Progenitor cell of endocrine pancreas (in vitro differentiated cells): ENCODE measurements at places on chromosomes 12 and 14.

DNA sequence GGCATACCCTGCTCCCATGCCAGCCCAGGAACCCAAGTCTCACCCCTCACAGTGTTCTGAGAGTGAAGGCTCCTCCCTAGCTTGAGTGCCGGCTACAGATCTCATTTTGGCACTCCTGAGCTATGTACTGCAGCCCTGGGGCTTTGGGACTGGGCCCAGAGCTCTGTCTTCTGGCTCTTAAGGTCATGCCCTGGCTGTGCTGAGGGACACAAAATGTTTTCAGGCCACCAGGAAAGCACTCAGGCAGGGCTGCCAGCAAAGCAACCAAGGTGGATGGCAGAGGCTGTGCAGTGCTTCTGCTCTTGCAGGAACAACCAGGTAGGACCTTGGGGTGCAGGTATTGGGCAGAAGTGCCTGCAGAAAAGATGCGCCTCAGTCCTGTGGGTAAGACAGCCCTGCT is 564.0 kb downstream of the SLC6A15 start:
- no peak for DNase-seq

- DNase-seq, result no peak
These were observed 220 bp upstream of the KRT83 start for GRCh38 chr12:52321418-52321817.

DNA sequence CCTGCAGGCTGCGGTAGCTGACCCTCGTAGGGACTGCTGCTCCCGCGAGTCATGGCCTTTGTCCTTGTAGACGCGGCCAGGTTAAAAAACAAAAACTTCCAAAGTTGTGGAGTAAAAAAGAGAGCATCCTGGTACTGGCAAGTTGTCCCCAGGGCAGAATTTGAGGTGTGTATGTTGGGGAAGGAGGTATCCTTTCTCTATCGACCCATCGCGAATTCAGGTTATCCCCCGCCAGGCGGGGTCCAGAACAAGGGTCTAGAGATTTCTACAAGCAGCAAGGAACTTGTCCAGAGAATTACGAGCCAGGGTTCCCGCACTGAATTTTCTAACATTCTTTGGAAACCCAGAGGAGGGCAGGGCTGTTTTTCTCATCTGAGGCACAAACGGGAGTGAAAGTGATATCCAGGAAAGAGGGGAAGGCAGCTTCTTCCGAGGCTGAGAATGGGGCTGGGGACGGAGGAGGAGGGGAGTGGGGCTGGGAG is 16.3 kb downstream of the TBX3 start:
- DNase-seq, result no peak

- DNase-seq, result no peak
These were observed 21.8 kb downstream of the IRAK3 start for GRCh38 chr12:66210840-66211239.

DNA sequence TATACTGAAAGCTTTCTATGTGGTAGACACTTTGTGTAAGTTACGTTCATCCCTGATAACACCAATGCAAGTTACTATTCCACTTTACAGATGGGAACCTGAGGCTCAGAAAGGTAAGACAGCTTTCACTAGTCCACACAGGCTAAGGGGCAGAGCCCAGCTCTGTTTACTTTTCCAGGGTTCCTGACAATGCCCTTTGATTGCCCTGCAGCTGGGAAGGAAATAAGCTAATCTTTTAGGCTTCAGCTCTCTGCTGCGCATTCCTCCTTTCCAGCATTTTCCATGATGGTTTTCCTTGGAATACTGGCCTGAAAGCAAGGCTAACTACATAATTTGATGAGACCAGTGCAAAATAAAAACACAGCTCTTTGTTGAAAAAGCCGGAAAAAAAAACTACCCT is 185.7 kb upstream of the BTG1 start:
- DNase-seq, result no peak

- no peak for DNase-seq
These were observed 643 bp upstream of the TAMALIN start for GRCh38 chr12:52005903-52006703.

GRCh38 chr14:55533960-55534359 is 46.0 kb upstream of the KTN1 start:
- DNase-seq, result no peak

DNA sequence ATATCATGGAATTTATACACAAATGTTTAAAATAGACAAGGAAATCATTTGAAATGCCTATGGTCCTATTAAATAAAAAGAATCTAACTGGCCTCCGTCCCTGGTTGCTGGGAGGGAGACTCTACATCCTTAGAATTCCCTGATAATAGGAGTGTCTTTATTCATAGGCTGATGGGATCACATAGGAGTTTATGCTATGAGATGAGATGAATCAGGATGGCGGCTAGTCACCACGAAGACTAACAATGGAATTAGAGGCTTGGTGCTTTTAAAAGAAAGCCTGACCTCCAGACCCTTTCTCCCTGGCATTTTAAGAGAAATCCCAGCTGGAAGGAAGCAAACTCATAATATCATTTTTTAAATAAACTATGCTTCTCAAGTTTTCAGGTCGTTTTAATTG is 69.7 kb downstream of the SEC23A start:
- no peak for DNase-seq

DNA sequence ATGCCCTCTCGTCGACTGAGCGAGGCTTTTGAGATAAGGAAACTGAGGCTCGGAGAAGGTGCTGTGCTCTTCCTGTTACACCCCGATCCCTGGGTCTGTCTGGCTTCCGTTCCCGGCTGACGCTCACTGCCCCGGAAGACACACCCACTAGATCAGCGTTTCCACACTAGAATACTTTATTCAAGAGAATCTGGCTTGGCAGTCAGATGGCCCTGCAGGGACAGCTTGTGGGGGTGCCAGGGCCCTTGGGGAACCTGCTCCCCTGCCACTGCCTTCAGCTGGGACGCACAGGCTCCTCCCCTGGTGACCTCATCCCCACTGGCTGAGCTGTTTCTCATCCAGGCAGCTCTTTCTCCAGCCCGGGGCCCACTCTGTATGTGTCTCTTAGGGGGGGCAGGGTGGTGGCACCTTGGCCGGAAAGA is 13.7 kb downstream of the PGF start:
- no peak for DNase-seq

GRCh38 chr12:56243731-56244181 is 13.9 kb downstream of the SLC39A5 start:
- no peak for DNase-seq

DNA sequence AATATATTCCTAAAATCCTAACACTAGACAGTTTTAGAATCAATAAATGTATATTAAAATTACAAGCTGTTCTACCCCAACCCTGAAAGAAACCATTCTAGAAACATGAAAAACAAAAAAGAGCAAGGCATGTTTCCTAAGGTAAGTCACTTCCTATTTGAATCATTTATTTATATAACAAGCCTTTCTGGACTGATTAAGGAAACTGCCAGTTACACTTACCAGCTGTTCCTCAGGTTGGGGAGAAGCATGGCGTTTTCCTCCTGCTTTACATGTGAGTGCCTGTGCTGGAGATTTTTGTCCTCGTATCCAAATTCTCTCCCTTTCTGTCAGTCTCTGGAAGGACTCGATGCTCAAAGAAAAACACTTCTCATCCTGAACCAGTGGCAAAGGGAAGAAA is 183.3 kb downstream of the EFCAB11 start:
- no peak for DNase-seq

- no peak for DNase-seq
These were observed 173.9 kb downstream of the TTC7B start for GRCh38 chr14:90642244-90642717.

DNA sequence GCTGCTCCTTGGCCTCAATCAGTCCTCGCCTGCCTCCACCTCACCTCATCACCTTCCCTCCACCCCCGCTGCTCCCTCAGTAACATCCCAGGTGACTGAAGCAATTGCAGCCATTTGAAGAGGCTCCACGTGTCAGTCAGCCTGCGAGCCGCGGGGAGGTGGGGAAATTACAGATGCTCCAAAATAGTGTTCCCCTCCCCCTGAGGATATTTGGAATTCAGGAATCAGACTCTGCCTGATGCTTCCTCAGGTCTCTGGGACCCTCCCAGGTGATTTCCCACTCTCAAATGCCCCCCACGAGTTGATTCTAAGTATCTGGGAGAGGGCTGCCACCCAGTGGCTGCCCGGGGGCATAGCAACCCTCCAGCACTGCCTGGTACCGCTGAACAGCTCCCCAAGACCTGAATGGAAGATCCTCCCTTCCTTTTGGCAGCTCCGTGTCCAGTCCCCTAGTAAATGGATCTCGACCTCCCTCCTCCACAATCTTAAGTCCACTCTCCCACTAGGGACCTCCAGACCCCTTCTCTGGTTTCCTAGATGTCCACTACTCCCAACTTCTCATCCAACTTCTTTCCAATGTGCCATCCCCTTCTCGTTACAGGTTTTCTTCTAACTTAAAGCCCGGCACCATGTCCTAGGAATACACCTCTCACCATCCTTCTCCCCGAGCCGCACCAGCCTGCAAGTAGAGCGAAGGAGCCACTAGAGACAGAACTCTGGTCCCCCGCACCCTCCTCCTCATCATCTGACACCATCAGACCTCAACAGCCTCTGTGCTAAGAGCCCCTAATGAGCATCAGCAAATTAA is 1.4 kb upstream of the ASIC1 start:
- DNase-seq, result no peak

GRCh38 chr12:57989838-57990237 is 48.5 kb downstream of the ATP23 start:
- no peak for DNase-seq

- DNase-seq, result no peak
These were observed 8.3 kb downstream of the MVK start for GRCh38 chr12:109581856-109582255.

DNA sequence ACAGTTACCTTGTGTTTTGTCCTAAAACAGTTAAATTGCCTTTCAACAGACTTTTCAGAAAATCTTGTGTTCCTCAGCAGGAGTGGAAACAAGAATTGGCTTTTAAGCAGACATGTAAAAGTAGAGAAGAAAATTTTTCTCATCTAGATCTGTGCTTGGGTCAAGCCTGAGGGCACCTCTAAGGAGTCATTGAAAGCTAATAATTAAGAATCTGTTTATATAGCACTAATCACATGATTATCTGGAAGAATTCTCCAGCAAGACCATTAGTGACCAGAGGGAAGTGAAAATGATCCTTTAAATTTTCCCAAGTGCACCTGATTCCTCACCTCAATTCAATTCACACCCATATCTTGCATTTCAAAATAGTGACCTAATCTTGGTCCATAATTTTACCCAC is 295.0 kb downstream of the DIO2 start:
- DNase-seq, result no peak

DNA sequence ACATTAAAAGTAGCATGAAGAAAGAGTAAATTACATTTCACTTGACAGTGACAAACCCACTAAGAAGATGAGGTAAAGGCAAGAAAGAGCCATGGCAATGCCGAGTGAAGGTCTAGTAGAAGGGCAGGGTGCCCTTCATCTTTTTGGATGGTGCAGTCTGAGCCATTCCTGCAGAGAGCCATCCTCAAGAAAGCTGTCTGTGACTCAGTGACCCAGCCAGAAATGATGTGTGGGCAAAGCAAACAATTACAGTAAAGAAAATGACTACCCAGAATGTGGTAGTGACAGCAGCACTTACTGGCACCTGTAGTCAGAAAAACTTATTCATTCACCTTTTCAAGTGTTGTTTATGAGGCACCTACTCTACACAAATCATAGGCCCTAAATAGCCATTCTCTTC is 281.7 kb downstream of the DUSP6 start:
- DNase-seq, result no peak

DNA sequence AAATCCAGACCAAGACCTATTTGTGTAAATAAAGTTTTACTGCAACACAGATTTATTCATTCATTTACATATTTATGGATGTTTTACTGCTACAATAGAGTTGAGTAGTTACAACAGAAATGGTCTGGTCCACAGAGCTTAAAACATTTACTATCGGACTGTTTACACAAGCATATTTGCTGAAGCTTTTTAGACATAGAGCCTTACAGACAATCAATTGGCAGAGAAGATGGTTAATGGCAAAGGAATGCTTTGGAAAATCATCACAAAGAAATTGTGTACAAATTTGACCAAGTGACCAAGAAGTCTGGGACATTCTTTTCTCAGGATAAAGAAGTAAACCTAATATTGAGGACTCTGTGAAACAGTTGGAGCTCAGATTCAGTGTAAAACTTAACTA is 504.3 kb downstream of the SLC16A7 start:
- DNase-seq, result no peak

DNA sequence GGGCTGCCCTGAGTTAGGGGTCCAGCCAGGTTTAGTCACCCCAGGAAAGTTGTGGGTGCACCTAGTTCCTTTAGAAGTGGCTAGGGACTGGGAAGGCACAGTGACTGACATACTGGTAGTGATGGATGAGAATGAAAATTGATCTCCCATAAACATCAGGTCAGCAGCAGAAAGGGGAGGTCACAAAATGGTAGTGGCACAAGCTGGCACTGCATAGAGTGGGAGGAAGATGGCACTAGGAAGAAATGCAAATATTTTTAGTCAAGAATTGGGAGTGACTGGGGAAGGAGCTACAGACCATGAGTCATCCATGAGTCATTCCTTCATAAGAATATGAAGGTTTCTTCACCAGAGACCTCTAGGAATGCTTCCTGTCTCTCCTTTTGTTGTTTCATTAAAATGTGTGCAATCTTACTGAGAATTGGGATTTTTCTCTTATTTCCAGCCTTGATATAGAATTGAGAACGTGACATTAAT is 198.3 kb upstream of the AMIGO2 start:
- DNase-seq, result no peak

DNA sequence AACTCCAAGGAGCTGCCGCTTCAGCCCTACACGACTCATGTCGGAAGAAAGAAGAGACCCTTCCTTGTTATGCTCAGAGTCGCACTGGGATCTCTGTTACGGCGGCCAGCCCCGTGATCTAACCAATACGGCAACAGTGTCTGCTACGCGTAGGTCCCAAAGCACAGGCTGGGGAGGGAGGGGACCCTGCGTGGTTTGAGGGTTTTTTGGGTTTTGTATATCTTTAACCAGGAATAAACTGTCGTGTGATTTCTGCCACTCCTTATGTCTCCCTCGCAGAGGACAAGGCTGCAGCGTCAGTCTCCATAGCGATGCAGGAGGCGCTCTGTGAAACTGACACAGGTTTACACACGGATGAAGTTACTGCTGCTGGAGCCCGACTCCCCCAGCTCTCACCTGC is 60.0 kb upstream of the DIO3 start:
- DNase-seq, result no peak

- peak; percentile 67 for DNase-seq
These were observed 15.7 kb upstream of the FIGNL2 start for GRCh38 chr12:51863933-51864832.

- DNase-seq, result no peak
These were observed 1.6 kb downstream of the FMNL3 start for GRCh38 chr12:49705479-49706134.

DNA sequence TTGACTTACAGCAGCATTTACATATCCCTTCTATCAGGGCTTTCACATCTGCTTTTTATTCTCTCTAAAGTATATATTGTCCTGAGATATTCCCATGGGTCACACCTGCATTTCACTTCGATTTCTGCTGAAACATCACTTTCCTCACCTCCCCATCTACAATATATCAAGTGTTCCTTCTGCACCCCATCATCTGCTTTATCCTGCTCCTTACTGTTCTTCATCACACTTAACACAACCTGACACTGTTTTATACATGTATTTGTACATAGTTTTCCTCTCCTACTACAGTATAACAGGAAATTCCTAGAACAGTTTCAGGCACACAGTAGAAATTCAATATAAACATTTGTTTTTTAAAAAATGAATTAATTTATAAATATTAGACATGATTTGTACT is 203.1 kb downstream of the EGLN3 start:
- DNase-seq, result no peak
